ENCODE measurements at places on chromosomes 7 and 10.

GRCh38 chr10:58697691-58698090 is 185.0 kb downstream of the BICC1 start:
- DNase-seq = no peak

DNA sequence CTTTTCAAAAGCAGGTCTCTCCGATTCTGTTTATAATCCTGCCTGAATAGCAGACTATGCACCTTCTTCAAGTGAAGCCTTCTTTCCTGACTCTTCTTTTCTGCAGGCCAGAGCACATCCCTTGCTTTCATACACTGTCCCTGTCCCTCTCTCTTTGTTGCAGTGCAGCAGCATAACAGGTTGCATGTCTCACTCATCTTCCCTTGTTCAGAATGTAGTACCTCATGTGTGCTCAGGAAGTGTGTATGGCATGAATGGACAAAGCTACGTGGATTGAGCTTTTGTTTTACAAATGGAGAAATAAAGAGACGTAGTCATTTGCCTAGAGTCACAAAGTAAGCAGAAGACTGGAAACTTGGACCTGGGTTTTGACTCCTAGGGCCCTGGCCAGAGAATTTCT is 68.0 kb downstream of the PTPRZ1 start:
- no peak for DNase-seq

GRCh38 chr7:6175645-6176044 is 96.8 kb downstream of the CYTH3 start:
- no peak for DNase-seq

DNA sequence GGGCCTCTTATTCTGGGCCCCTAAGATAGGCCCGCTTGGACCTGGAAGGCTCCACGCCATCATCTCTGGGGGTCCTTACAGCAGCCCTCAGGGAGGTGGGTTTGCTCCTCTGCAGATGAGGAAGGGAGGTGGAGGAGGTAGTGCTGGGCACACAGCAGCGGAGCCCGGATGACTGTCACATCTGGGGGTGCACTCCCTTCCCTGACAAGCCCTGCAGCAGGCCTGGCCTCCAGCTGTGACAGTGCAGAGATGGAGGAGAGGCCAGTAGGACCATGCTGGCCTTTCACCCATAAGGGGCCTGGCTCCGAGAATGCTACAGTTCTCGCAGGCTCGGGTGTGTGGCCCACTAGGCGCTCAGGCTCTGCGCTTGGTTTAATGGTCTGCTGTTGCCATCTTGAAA is 9.2 kb downstream of the GDF2 start:
- no peak for DNase-seq

- DNase-seq = no peak
Observed at GRCh38 chr10:65566906-65567305, 1358.9 kb upstream of the LRRTM3 start.

GRCh38 chr10:102538811-102539210 is 35.0 kb downstream of the SUFU start:
- DNase-seq = no peak

- DNase-seq = peak; percentile 43
Observed at GRCh38 chr7:69908454-69908853, 310.2 kb downstream of the AUTS2 start.

DNA sequence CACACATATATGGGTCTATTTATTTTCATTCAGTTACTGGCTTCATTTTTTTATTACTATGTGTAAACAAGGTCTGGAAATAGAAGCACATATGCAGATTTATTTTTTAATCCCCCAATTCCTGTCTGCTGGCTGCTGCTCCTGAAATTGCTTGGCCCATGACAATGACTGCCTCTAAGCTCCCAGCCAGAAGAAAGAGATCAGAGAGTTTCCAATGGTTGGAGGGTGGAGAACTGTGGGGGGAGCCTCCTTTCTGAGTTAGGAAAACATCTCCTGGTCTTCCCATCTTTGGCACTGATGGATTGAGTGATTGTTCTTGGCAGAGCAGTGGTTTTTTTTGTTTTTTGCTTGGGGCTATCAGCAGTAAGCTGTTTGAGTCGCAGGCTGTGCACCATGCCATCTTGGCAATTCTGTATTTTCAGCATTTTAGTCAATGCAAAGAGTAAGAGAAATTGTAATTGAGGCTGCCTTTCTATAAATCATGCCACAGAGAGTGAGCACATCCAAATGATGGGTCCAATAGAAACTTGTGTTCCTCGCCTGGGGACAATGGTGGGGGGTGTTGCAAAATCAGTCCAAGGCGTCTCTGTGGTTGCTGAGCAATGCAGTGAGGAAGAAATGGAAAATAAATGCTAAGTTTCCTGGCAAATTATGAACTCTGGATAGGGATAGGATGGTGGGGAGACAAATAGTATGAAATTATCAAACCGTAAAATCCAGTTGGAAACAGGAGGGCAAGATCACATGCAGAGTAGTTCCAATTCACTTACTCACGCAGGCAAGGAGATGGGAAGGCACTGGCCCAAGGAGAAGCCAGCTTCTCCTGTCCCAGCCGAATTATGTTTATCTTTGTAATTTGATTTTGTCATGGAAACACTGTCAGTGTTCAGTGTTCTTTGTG is 382.4 kb downstream of the SORCS3 start:
- no peak for DNase-seq

DNA sequence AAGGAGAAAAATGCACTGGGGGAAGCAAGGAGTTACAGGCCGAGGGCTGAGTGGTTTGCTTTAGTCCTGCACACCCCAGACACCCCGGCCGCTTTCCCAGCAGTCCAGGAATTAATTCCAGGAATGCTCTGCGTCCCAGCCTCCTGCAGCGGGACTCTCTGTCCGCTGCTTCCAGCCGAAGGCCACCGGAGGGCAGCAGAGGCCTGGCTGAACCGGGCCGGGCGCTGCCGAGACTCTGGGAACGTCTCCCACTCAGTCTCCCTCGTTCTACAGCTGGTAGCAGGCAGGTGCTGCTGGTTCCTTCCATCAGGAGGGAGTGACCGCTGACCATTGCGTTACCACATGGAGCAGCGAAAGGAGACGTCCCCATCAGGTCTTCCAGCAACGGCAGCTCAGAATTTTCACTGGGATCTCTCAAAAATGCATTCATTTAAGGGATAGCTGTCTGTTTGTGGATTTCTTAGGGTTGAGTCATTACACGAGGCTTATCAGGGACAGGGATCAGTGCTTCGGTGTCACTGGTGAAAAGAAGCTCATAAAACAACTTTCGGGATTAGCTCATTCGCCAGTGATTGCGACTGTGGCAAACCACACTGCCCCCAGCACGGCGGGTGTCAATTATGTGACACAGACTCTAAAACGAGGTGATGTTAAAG is 24.9 kb upstream of the PITRM1 start:
- peak; percentile 81 for DNase-seq

- DNase-seq = no peak
Observed at GRCh38 chr10:106863549-106863948, 301.0 kb downstream of the SORCS1 start.

GRCh38 chr10:59708816-59709394 is 745 bp downstream of the SLC16A9 start:
- DNase-seq = no peak

- no peak for DNase-seq
Observed at GRCh38 chr10:104577861-104578521, 63.1 kb upstream of the SORCS3 start.

GRCh38 chr7:8125680-8126444 is 136.1 kb downstream of the ICA1 start:
- no peak for DNase-seq

- DNase-seq = no peak
Observed at GRCh38 chr7:136870866-136871487, 2.5 kb downstream of the CHRM2 start.

DNA sequence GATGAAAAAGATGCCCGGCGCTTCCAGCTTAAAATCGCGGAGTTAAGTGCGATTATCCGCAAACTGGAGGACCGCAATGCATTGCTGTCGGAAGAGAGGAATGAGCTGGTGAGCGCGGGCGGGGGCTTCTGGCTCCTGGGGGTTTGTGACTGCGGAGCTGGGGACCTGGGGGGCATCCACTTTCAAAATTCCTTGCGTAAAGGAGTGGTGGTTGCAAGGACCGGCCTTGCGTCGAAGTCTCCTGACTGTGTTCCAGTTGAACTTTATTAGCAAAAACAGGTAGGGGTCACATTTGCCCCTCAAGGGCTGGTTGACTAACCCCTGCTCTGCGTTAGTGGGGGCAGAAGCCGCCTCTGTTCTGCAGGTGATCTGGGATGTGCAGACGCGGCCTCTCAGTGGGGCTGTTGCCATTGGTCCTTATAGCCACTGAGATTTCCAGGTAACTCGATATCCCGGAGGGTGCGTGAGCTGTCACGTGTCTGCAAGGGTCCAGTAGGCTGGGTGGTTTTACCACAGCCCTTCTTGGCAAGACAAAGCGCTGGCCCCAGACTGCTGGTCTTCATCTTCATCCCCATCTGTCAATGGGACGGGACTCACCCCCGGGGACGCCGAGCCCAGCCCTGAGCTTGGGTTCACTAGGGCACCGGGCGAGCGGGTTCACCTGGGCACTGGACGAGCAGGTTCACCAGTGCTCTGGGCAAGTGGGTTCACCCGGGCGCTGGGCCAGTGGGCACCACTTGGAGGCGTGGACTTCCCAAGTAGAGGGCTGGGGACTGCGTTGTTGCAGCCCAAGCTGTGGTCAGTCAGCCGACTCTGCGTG is 51.5 kb upstream of the DPYSL4 start:
- DNase-seq = no peak

DNA sequence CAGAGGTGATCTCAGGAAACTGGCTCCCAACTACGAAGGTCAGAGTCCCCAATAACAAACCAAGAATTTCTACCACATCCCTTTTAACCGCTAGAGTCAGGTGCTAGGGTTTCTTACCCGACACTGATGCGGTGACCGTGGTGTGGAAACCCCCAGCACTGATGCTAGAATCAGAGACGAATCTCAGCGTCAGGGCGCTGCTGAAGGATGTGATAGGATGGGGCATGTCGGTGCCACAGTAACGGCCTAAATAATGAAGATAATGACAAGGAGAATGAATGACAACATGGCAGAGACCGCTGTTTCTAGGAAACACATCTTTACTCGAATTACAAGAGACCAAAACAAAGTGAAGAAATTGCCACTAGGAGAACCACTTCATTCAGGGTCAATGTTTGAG is 131.1 kb upstream of the RSU1 start:
- no peak for DNase-seq

DNA sequence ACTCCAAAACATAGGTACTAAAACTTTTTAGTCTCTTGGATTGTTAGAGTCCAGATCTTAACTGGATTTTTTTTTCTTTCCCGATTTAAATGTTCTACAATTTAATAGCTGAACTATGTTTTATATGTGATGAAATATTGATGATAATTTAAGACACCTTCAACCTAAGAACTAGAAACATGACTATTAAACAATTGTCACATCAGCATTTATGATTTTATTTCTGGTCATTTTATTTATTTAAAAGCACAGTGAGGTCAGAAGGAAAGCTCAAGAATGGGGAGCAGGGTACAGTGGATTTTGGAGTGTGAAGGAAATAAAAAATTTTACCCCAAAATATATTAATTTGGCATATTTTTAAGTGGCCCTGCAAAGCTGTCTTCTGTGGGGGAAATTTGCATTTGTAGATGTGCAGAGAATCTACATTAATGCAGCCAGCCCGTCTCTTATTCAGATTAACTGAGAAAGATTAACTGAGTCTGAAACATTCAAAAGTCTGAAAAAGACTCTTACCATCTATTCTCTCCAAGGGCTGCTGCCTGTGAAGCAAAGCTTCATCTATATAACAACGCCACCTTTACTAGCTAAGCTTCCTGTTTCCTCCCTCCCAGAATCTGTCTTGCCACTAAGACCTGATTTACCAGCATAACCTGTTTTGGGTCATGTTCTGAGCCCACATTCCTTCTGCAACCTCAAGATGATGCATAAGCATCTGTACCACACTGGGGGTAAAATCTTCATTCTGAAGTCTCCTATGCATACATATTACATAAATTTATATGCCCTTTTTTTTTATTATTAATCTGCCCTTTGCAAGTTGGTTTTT is 86.4 kb downstream of the TMEM106B start:
- DNase-seq = no peak

GRCh38 chr10:21975378-21975990 is 28.0 kb downstream of the DNAJC1 start:
- peak; percentile 89 for DNase-seq

DNA sequence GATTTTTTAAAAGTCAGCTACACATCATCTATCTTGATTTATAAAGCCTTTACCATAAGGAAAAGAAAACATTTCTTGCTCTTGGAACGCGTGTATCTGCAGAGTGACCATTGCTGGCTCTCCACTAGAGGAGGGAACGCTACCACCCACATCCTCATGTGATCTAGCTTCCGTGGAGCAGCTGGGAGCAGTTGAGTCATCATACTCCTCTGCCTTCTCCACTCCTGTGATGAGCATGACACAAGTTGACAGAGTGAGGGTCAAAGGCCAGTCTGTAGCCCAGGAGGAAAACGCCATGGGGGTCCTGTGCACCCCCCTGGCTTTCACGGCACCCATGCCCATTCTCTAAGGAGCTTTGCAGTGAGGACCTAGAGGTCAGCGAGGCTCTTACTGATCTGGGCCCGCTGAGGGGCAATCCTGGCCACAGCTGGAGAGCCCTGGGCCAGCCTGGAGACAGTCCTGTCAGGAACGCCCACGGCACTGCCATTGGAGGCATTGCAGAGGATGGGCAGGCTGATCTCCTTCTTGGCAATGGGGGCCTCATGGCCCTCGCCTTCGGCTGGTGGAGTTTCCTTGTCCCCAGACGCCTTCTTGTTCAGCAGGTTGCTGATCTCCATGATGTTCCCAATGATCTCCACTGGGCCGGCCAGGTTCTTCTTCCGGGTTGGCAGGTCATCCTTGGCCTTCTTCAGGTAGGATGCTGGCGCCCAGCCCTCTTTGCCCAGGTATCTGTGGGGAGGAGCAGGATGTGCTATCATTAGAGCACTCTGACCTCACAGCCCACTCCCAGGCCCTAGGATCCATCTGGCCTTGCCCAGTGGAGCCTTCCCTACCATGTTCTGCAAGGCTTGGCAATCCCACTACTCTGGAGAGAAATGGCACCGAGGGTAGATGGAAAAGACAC is 119.2 kb downstream of the NEURL1 start:
- DNase-seq = no peak

- DNase-seq = no peak
Observed at GRCh38 chr10:78995987-78996791, 72.6 kb upstream of the ZMIZ1 start.

DNA sequence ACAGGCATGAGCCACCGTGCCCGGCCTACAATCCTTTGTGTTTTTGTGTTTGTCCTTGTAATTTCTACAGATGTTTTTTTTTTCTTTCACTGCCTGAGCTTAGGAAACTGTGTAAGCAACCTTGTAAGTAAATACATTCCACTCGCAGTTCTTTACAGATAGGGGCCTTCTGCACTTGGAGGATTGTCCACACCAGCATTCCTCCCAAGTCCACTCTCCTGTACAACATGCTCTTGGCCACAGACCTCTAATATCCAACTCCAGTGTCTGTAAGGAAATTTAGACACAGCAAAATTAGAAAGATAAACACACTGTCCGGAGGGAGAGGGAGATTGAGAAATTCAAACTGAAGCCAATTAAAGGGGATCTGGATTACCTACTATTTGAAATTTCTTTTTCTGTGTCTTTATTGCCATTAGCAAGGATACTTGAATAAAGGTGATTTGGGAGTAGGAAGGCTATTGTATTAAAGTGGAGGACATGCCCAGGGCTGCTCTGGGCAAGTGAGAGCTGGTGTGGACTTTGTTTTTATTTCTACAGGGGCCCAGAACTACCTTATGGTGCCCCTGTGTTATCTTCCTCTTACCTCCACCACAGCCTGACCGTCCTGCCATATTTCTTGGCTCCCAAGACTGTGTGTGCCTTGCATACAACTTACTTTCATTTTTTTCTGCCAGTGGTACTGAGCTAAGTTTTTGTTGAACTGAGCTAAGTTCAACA is 9.7 kb downstream of the MXI1 start:
- DNase-seq = no peak

All from SHP77 (cell line).